ENCODE measurements at places on chromosomes 2 and 18.

GRCh38 chr2:118148809-118149208 is 60.5 kb downstream of the INSIG2 start:
- DNase-seq = no peak

- peak; percentile 88 for DNase-seq
These were observed 98.6 kb downstream of the BABAM2 start for GRCh38 chr2:27989149-27989548.

- DNase-seq = no peak
These were observed 83.5 kb downstream of the NCKAP1 start for GRCh38 chr2:182954789-182955188.

DNA sequence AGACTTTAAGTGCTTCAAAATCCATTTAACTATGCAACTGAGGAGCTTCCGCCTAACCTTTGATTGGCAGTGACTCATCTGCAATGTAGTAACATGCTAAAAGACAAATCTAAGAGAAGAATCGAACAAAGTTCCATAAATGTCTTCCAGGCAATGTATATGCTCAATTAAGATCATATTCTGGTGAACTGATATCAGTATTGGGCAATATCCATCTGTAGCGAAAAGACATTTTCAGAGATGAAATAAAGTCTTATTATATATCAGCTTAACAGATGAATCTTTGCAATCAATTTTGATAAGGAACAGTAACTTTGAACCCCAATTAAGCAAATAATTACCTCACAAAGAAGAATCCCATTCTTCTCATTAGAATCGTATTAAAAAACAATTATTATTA is 11.6 kb downstream of the ZC3H8 start:
- DNase-seq = no peak

DNA sequence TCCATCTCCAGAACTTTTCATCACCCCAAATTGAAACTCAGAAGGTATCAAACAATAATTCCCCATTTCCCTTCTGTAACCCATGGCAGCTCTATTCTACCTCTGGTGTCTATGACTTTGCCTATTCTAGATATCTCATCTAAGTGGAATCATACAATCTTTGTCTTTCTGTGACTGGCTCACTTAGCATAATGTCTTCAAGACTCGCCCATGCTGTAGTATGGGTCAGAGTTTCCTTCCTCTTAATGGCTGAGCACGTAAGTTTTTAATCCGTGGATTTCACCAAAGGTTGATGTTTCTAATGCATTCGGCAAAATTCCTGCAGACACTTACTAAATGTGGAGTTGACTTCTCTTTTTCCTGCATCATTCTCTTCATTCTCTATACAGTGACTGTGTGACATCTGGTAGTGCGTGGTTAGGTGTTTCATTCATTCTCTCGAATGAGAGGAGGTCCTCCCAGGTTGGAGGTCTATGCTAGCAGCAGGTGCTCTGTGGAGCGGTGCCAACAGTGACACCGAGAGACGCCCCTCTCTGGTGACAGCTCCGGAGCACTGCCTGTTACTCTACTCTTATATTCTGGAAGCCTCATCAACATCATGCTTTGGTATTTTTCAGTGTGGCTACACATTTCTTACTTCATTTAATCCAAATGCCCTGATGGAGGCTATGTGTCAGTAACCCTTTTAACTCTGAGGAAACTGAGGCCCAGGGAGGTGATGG is 50.1 kb downstream of the ATOH8 start:
- no peak for DNase-seq

- no peak for DNase-seq
These were observed 172.0 kb upstream of the SERPINE2 start for GRCh38 chr2:224211181-224211480.

- no peak for DNase-seq
These were observed 1038.3 kb upstream of the ACVR2A start for GRCh38 chr2:146806364-146807005.

GRCh38 chr2:98876741-98877140 is 59.3 kb downstream of the CRACDL start:
- DNase-seq = no peak

- DNase-seq = no peak
These were observed 21.2 kb downstream of the STAMBP start for GRCh38 chr2:73850009-73850408.

DNA sequence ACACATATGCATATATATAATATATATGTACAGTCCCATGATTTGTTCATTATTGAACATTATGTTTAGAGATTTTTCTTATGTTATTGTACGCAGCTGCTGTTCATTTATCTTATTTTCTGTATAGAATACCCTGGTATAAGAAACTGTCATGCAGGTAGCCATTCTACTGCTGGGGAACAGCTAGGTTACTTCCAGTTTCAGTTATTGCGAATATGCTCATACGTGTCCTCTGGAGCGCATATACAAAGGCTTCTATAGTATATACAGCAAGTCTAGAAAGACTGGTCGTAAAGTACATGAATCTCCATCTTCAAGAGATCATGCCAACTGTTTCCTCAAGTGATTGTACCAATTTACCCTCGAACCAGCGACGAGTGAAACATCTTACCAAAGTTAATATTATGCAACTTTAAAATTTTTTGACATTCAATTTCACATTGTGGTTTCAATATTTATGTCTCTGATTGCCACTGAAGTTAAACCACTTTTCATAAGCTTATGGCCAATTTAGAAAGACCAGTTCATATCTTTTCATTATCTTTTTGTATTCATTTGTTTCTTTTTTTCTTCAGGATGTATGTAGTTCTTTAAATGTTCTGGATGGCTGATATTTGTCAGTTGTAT is 53.5 kb downstream of the RDH14 start:
- DNase-seq = no peak

- no peak for DNase-seq
These were observed 838.1 kb upstream of the ACVR2A start for GRCh38 chr2:147006736-147007141.

DNA sequence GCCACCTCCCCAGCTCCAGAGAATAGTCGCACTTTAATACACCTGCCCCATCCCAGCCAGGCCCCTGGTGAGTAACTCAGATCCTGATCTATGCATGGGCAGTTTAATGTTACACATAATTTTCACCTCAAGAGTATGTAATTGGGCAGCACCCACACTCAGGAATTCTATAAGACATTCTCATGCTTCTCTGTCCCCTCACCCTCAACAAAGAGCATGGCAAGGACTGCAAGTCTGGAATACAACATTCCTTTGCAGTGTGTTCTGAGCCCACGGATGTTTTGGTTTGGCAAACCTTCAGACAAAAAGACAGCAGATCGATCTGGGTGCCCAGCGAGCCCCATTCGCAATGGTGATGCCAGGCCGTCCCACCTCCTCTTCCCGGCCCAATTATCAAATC is 4.9 kb upstream of the SLC14A1 start:
- no peak for DNase-seq

DNA sequence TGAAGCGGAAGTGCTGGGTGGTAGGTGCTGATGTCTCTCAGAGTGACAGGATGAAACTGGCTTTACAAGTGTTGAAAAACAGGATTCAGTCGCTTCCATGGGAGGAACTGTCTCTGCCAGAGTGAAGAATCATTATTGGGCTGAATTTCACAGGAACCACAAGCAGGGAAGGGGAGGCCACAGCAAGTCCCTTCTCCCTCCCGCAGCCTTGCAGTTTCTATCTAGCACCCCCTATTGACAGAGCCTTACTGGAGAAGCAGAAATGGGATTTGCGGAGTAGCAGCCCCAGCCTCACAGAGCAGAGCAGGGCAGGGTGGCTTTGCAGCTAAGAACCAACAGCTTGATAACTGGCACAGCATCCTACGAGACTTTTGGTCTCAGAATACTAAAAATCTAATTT is 33.3 kb upstream of the RMP24 start:
- no peak for DNase-seq

DNA sequence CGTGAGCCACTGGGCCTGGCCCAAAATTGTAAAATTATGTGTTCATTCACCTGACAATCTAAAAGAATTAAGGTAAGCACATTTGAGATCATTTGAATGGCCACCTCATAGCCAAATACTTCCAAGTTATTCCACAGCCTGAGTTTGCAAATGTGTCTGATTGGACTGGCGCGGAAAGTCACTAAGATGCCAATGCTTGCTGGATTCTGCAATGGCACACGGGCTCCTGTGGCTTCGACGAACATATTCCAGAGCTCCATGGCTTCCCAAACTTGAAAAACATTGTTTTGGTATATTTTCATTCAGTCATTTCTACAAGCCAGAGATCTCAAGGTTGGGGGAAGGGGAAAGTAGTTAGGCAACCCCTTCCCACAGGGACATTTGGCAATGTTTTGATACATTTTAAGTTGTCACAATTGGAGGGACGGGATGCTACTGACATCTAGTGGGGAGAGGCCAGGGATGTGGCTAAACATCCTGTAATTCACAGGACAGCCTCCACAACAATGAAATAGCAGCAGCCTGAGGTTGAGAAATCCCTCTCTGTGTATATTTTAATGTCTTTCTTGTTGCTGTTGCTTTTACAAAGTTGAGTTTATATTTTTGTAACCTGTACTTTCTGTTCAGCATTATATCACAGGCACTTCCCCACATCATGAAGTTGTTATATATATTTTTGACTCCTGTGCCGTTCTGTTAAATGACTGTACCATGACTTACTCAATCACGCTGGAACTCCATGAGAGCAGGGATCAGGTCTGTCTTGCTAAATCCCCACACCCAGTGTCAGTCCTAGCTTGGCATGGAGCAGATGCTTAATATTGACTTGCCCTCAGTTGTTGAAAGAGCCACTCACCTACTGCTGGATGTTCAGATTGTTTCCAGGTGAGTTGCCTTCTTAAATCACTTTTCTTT is 56.9 kb downstream of the COL4A4 start:
- DNase-seq = peak; percentile 1

- DNase-seq = no peak
These were observed 67.7 kb upstream of the CDC42EP3 start for GRCh38 chr2:37739153-37739552.

- DNase-seq = no peak
These were observed 1.0 kb upstream of the HDAC4 start for GRCh38 chr2:239401881-239402233.

DNA sequence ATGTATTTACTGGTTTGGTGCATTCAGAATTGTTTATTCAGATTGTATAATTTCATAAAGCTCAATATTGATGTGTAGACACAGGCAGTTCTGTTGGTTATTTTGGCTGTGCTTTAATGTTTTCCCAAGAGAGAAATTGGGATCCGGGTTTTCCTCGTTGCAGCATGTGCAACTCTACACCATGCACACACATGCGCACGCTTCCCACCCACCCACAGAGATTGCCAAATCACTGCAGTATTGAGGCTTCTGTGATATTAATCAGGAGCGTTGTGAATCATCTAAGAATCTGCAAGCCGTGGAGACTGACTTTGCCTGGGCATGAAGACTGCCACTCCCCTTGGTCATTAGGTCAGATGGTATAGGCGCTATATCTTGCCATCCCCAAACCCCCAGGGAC is 571.5 kb downstream of the SLC4A3 start:
- no peak for DNase-seq

GRCh38 chr2:223585666-223586065 is 16.5 kb downstream of the SCG2 start:
- DNase-seq = no peak

GRCh38 chr18:11008505-11008904 is 140.9 kb downstream of the PIEZO2 start:
- DNase-seq = no peak

DNA sequence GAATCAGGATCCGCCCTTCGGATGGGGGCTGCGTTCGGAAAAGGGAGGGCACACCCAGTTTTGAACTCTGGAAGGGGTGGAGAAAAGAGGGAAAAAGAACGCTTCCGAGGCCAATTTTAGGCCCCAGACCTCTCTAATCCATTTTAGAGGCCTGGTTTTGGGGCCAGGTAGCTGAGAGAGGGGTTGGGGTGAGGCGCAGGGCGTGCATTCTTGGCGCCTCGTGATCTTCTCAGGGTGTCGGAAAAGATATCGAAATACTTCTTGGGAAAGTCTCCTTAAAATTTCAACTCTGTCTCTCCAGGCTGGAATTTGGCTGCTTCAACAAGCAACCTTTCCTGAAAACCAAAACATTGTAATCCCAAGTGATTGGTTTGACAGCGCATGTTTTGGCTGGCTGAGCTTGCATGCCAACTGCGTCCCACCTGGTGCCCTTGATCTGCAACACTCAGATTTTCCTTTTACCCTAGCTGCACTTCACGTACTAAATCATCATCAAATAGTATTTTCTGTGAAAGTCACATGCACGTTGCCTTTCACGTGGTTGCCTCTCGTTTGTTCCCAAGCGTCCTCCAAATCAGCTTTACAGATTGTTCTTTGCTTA is 864 bp upstream of the XPO1 start:
- no peak for DNase-seq

DNA sequence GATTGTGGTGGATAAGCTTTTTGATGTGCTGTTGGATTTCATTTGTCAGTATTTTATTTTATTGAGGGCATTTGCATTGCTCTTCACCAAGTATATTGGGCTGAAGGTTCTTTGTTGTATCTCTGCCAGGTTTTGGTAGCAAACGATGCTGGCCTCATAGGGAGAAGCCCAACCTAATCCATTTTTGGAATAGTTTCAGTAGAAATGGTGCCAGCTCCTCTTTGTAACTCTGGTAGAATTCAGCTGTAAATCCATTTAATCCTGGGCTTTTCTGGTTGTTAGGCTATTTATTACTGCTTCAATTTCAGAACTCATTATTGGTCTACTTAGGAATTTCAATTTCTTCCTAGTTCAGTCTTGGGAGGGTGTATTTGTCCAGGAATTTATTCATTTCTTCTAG is 309.8 kb upstream of the SETBP1 start:
- DNase-seq = no peak

GRCh38 chr2:70658476-70658875 is 104.8 kb upstream of the TGFA start:
- DNase-seq = no peak

DNA sequence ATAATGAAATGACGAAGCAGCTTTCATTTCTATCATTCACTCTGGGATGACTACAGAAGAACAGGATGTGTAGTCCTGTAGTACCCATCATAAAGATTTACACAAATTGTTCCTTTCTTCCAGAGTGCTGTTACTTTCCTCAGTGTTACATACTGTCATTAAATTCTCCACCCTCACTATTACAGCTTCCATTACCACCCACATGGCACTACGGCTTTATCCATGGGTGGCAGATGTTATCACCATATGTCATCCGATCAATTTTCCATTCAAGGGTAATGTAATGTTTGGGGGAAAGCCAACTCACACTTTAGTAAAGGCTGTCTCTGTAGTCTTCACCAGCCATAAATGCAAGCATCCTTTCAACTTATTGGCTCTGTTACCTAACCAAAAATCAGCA is 7.1 kb upstream of the CSRNP3 start:
- no peak for DNase-seq
